Memory B cell (primary cell): ENCODE measurements at places on chromosomes 6 and 20.

DNA sequence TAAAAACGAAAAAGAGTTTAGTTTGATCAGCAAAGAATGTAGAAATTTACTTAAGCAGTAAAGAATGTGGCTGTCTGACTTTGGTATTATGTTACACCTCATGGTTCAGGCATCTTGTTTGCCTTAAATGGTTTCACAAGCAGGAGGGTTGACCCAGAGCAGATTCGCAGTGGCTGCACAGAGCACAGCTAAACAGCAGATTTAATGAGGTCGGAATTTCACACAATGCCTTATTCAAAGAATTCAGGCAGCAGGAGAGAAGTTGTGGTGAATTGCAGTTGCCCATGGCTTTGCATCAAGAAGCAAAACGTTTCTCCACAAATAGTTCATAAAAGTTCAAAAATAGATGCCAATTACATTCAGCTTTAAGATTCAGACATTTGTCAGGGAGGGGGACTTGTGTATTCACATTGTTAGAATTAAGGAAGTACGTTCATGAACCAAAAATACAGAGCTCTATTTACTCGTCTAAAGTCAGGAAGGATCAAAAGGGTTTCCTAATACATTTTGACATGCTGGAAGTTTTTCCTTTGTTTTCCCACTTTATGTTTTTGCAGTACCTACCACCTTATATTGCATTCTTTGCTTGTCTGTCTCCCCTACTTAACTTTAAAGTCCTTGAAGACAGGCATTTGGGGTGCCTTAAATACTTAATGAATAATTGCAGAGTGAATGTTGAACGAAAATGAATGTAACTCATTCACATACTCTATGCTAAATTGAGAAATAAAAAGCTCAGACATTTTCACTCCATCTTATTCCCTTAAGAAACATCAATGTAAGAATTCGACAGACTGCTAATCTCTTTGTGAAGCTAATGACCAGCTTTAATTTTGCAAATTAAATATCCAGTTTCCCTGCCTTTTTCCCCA is 1163.6 kb upstream of the CITED2 start:
- DNase-seq = no peak

DNA sequence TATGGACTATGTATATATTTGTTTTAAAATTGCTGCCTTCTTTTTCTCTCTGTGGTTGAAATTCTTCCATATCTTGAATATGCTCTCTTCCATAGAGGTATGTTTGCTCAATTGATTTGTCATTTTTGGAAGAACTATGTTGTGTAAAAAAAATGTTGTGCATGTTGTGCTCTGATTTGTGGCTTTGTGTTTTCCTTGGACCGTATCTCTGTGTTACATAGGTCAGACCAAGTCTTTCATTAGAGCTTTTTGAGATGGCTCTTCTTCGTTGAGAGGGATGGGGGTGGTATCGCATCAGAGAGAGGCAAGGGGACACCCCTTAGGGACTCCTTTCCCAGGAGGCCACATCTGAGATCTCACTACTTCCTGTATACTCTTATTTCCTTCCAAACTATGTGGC is 43.8 kb downstream of the TMEM244 start:
- no peak for DNase-seq

DNA sequence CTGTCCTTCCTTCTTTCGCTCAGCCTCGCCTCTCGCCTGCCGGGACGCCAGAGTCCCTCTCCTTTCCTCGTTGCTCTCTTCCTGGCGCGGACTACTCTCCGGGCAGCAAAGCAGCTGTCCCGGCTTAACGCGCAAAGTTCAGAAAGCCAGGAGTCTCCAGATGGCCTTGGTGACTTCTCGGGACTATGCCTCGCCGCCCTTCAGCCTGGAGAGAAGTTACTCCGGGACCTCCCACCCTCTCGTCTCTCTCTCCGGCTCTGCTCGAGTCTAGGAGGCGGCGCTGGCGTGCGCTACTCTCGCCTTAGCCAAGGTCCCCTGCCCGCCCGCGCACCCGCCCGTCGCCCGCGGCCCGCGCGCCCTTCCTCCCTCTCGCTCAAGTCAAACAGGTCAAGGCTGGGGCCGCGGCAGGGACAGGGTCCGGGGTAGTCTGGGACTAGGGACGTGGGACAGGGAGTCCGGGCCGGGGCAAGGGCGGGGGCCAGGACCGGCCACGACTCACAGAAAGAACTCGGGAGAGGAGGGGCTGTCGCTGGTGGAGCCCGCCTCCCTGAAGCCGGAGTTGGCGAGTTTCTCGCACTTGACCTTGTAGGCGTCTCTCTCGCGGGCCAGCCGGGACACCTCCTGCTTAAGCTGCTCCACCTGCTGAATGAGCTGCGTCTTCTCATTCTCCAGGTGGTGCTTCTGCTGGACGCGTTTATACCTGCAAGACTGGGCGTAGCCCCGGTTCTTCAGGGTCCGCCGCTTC is 1.5 kb downstream of the MAFB start:
- no peak for DNase-seq

DNA sequence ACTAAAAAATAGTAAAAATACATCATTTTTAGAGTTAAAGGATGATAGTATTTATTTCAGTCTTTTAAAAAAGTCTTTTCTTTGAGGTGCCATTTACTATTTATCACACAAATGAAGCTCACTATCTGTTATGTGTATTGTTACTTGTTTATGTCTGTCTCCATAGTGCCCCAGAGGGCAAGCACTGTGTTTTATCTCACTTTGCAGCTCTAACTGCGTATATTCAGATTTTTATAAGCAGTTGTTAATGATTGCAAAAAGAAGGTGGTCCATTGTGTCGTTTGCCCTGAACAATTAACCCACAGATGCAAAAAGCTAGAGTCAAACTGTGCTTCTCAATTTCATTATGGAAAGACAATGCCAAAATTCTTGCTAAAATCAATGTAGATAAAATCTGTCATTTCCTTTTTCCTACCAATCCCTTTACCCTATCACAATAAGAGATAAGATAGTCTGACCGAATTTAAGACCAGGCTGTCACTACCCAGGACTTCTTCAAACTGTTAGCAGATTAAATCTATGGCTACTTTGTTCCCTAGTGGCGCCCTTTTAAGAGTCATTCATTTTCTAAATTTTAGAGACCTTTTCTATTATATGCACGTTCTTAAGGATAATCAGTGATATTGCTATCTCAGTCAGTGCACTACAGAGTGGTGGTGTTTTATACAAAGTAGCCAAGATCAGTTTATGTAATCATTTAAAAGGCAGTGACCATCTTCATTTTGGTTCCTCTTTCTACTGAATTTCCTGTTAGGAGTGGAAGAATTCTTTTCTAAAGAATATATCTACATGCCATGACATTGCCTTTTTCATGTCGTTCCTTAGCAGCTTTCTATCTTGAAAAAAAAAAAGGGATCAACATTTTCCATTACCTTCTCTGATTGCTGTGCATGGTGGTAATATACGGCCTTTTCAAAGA is 133.1 kb upstream of the PRDM1 start:
- DNase-seq = no peak

GRCh38 chr6:42498473-42499128 is 46.9 kb upstream of the TRERF1 start:
- no peak for DNase-seq

DNA sequence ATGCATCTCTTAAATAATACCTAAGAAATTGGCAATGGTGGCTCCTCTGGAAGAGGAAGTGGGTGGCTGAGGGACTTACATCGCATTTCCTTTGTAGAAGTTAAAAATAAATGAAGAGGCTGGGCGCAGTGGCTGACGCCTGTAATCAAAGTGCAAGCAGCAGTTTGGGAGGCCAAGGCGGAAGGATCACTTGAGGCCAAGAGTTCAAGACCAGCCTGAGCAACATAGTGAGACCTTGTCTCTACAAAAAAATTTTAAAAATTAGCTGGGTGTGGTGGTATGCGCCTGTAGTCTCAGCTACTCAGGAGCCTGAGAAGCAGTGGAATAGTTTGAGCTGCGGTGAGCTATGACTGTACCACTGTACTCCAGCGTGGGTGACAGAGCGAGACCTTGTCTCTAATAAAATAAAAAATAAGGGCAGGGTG is 12.2 kb upstream of the NCOA3 start:
- DNase-seq = peak; percentile 65

GRCh38 chr6:32627831-32628230 is 9.4 kb upstream of the HLA-DQA1 start:
- DNase-seq = peak; percentile 68

DNA sequence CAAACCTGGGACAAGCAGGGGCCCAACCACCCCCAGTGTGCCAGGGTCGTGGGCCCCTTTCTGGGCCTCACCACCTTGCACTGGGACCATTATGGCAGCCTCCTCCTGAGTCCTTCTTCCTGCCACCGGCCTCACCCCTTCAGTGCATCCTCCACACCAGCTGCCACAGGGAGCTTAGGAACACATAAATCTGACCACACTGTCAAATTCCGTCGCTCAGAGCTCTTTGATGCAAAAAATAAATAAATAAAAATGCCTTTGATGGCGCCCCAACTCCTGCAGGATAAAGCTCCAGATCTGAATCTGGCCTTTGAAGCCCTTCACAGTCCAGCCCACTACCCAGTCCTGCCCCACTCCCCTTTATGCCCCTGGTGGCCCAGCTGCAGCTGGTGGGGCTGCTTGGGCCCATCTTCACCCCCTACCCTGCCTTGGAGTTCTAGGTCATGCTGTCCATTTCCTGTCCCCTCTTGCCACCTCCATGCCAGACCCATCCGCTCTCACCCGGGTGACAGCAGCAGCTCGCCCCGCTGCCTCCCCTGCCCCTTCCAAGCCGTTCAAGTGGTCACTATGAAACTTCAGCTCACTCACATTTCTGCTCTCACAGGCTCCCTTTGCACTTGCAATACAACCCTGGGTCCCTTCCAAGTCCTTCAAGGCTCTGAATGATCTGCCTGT is 16.0 kb downstream of the MYH7B start:
- no peak for DNase-seq

DNA sequence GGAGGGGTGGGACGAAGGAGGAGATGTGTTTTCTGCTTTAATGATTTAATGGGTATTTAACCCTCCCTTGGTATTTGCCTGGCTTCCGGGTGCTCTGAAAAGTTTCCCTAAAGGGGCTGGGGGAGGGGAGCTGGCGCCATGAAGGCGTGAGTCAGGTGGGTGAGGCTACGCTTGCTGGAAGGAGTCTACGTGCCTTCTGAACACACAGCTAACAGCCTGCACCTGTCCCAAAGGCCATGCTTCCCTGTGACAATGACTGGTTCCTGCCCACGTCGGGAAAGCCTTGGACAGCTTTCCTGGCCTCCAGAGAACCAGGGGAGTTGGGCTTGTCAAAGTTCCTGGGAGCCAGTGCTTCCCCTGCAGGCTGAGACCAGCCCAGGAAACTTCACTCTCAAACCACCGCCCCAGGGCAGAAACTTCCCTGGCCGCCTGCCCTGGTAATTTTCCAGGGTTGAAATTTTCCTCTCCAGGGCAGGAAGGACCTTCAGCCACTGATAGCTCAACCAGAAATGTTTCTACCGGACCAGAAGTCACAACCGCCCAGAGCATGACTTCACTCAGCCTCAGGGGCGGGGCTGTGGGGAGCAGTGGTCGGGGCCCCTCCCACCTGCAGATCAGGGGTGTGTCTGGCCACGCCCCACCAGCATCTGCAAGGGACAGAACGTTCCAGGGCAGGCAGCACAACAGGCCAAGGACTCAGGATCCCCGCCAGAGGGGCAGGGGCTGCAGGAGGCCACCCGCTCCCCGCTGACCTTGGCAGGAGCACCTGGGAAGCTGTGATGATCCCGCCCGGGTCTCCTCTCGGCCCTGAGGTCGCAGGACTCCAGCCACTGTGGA is 18.6 kb upstream of the SLCO4A1 start:
- DNase-seq = peak; percentile 80

- DNase-seq = no peak
These were observed 701 bp downstream of the RFX6 start for GRCh38 chr6:116877743-116878142.

DNA sequence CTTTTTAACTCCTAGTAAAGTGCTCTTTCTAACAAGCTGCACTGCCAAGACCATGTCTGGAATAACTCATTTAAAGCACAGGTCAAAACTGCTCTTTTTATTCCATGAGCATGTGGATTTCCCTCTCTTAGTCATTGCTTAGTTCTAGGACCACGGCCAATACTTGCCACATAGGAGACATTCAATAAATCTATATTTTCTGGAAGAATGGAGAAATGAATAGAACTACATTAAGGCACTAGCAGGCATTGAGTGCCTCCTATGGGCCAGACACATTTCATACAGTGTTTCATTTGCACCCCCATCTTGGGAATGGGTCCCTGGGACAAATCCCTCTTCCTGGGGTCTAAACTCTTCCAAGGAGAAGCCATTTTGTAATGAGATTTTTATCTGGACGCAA is 552.8 kb upstream of the CITED2 start:
- DNase-seq = no peak

DNA sequence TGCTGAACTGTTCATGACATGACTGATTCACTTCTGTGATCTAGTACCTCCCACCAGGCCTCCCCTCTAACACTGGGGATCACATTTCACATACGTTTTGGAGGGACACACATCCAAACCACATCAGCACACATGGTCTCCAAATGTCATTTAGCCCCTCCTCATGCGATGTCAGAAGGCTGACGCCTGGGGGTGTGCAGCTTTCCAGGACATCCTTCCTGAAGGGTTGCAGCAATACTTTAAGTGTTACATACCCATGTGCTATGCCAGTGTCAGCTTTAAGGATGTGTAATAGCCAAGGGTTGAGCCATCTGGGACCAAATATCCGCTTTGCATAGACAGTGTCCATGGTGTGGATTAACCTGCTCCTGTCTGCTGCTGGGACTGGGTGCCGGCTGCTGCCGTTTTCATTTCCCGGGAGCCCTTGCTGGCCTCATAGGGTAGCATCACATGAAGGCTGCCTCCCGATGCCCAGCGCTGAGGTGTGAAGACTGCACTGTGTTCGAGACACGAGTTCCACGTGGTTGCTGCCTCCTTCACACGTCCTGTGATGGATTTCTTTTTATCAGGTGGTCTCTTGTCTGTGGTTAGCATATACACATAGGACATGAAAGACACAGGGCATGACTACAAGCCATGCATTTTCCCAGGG is 219.0 kb downstream of the THBS2 start:
- no peak for DNase-seq

- DNase-seq = no peak
These were observed 47.8 kb downstream of the ARHGAP40 start for GRCh38 chr20:38649275-38649891.

- DNase-seq = no peak
These were observed 285.2 kb downstream of the UST start for GRCh38 chr6:149031859-149032598.

DNA sequence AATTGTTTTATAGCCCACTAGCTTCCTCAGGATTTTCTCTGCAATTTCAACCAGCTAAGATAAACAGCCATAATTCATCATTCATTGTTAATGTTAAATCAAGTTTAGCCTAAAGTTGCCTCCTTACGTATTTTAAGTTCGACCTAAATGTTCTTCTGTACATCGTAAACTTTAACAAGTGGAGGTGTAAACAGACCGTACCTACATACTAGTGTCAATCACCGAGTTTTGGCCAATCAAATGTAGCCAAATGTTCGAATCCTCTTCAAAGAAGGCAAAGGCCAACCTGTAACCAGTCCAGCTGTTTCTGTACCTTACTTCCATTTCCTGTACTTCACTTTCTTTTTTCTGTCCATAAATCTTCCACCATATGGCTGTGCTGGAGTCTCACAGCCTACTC is 13.5 kb downstream of the MBOAT1 start:
- DNase-seq = no peak
